ENCODE measurements at places on chromosomes 1 and 21.
A peak's percentile ranks its signal among the peaks of the same experiment; 100 is the strongest.

GRCh38 chr21:27817902-27818623 is 851.2 kb upstream of the ADAMTS5 start:
- no peak for DNase-seq

DNA sequence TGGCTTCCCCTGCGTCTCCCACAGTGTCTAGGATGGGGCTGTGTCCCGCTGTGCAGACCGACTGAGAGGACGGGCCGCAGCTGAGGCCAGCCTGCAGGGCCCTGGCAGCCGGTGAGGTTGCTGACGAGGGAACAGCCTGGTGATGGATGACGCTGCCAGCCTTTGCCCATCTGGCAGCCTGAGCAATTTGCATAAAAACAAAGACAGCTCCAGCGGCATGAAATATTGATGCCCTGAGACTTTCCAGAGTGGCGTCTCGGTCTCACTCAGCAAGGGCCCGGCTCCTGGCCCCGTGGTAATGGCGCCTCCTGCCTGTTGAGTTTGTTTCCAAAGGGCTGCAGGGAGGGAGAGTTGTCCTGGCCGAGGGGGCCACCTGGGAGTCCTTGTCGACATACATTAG is 19.1 kb upstream of the KCNA10 start:
- no peak for DNase-seq

DNA sequence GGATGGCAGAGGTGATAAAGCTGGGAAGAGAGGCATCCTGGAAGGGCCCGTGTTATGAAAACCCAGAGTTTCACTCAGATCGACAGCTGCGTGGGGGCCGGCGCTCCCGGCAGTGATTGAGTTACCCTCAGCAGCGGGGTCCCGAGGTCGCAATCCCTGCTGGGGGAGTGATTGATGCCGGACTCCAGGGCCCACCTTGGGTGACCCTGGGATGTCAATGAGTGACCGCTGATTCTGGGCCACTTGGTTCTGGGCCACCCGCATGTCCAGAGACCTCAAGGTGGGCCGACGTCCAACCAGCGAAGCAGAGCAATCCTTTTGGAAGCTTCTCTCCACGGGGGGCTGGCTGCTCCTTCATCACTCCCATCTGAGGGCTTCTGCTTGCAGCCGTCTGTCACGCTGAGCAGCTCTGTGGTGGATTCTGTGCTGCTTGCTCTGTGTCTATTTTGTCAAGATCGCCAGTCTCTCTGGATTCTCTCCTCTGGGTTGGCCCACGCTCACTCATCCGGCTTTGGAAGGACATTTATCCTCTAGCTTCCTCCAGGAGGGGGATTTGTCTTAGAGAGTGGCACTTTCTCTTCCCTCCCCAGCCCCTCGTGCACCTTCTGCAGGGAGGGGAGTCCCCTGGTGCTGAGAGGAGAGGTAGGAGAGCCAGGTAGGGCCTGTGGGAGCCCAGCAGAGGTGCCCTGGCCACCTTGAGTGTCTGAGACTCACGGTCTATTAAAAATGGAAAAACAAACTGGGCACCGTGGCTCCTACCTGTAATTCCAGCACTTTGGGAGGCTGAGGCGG is 110.9 kb upstream of the C1orf174 start:
- no peak for DNase-seq

DNA sequence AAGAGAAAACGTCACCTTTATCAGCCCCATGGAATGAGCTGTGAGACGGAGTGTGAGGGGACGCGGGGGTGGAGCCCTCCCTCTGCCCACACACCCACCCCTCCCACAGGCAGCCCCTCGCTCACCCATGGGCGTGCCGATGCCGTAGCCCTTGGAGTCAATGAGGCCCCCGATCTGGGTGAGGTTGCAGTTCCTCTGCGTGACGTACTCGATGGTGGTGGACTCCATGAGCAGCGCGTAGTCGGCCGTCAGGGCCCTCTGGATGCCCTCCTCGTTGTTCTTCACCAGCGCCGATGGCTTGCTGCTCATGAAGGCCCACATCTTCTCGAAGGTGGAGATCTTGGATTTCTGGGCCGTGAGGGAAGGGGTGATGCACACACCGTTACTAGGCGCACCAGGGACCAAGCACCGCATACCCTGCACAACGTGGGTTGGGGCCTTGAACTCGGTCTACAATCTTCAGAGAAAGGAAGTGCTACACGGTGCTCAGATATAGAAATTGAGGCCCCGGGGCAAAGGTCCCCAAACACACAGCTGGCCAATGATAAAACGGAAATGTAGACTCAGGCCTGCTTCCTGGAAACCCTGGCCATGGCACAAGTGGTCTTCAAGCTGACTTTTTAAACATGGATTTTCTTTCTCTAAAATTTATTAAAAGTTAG is 228.2 kb downstream of the GRIK3 start:
- DNase-seq: no peak

- DNase-seq: peak; percentile 67
Measured at GRCh38 chr1:23628951-23629387, 62.6 kb upstream of the RPL11 start.

GRCh38 chr1:36693161-36693525 is 210.4 kb upstream of the CSF3R start:
- no peak for DNase-seq

GRCh38 chr1:20974069-20974468 is 187.0 kb upstream of the HP1BP3 start:
- no peak for DNase-seq

- no peak for DNase-seq
Measured at GRCh38 chr1:221693087-221693486, 48.8 kb downstream of the DUSP10 start.

- no peak for DNase-seq
Measured at GRCh38 chr21:37445228-37445627, 78.7 kb downstream of the DYRK1A start.

DNA sequence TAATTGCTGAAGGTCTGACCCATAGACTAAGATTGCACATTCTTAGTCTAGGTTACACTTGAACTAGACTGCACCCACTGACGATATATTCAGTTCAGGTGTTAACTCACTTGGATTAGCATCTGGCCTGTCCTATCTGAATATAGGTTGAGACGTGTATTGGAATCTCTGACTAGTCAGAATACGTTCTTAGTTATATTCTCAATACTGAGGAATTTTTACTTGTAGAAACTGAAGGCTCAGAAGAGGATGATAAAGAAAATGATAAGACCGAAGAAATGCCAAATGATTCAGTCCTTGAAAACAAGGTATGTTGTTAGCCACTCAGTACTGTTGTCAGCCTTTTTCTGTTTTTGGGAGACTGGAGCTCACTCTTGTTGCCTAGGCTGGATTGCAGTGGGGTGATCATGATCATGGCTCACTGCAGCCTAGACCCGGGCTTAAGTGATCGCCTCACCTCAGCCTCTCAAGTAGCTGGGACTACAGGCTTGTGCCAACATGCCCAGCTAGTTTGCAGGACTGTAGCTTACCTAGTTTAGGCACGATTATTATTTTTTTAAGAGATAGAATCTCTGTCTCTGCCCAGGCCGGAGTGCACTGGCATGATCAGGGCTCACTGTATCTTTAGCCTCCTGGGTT is 10.8 kb downstream of the CCDC17 start:
- DNase-seq: no peak

- DNase-seq: no peak
Measured at GRCh38 chr1:97160818-97161217, 439.2 kb downstream of the PTBP2 start.

GRCh38 chr1:232238009-232238408 is 391.9 kb downstream of the SIPA1L2 start:
- no peak for DNase-seq

DNA sequence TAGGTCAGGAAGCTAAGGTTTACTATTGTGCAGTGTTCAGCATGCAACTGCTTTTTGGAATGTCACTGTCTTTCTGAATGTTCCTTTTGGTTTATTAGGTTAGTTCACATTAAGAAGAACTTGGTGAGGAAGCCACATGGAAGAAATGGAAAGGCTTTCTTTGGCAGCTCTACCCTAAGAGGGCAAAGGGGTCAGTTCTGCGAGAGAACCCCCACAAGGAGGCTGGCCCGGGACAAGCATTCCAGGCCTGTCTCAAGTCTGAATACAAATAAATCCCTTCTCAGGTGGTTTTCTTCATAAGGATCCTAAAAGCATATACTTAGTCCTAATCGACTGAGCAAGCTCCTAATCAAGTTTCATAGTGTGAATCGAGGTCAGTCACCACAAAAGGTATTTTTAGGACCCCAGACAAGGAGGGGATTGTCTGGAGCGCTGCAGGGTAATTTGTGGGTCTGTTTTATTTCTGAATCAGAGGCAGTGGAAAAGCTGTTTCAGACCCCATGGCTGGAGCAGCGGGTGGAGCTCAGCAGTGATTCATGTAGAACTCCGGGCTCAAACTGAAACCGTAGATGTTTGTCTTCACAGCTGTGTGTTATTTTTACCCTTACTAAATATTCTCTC is 63.3 kb downstream of the ERG start:
- DNase-seq: no peak

DNA sequence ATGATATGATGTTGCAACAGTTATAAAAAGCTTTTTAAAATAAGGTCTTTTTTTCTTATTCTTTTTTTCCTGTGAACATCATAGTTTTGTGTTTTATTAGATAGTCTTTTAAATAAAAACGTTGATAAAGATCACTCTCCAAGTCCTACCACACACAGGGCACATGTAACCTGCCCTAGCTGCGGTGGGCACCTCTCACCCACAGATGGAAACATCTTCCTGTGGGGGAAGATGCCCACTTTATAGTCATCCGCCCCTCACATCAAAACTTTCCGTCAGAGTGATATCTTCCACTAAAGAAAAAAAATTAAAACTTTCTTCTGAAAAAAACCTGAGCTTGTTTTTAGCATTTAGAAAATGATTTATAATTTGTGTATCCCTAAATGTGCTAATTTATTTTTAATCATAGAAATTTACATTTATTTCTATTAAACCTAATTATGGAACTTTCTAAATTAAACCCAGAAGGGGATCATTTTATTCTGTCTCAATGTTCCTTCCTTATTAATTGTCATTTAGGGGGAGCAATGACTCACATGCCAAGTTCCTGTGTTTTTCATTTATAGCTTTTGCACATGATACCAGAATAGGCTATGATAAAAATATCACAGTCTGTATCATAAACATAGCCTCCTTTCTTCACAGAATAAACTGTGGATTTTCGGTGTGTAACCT is 24.7 kb downstream of the TNFRSF9 start:
- no peak for DNase-seq

- DNase-seq: no peak
Measured at GRCh38 chr1:155123801-155124200, 3.9 kb upstream of the EFNA1 start.

- DNase-seq: no peak
Measured at GRCh38 chr1:65688848-65689247, 103.8 kb upstream of the PDE4B start.

GRCh38 chr1:152005360-152005912 is 11.8 kb upstream of the S100A10 start:
- DNase-seq: no peak

GRCh38 chr1:110515891-110516290 is 3.1 kb downstream of the KCNA10 start:
- DNase-seq: no peak

DNA sequence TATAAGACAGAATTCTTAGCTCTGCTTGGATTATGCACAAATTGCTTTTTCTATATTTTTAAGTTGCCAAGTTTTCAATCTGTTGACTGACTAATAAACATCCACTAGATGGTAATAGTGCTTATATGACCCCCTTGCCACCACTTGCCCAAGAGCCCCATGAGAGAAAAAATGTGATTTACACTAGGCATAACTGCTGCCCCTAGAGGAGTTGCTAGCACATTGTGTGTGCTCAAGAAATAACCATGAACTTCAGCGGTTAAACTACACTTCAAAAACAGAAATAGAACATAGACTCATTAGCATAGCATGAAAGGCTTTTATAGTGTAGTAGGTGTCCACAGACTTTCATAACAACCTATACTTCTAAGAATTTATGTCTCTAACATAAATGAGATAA is 61.4 kb downstream of the BRINP3 start:
- DNase-seq: no peak

DNA sequence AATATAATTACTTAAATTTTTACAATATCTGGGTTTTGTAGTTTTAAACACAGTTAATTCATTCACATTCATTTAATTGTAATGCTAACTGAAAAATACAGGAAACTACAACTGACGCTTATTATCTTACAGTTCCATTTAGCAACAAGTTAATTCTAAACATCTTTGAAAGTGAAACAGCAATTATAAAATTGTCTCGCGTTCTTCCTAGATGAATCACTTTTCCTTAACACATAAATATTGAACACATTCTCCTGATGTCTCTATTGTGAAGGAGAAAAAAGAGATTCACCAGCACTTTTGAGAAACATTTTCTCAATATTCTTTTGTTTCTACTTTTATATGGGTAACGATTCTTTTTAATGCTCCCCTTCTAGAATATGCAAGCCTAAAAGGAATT is 6.4 kb downstream of the PTGFR start:
- DNase-seq: no peak

GRCh38 chr1:70656361-70656760 is 245.3 kb downstream of the CTH start:
- DNase-seq: no peak

GRCh38 chr1:206004826-206005225 is 1.6 kb upstream of the RAB7B start:
- DNase-seq: no peak

GRCh38 chr1:118206966-118207365 is 21.9 kb upstream of the SPAG17 start:
- no peak for DNase-seq

- no peak for DNase-seq
Measured at GRCh38 chr1:182370532-182370931, 21.1 kb downstream of the GLUL start.

DNA sequence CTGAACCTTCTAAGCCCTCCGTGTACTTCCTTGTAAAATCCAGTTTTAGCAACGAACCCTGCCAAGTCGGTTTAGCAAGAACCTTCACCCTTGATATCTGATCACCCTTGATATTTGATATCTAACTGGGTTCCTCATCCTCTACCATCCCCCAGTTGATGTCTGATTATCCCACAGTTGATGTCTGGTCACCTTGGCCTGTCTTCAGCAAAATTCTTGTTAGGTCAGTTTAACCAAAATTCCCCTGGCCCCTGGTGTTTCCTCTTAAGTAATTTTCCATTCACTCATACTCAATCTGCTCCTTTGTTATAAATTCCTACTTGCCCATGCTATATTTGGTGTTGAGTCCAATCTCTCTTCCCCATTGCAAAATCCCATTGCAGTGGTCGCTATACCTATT is 114.5 kb upstream of the ZNHIT6 start:
- DNase-seq: no peak

DNA sequence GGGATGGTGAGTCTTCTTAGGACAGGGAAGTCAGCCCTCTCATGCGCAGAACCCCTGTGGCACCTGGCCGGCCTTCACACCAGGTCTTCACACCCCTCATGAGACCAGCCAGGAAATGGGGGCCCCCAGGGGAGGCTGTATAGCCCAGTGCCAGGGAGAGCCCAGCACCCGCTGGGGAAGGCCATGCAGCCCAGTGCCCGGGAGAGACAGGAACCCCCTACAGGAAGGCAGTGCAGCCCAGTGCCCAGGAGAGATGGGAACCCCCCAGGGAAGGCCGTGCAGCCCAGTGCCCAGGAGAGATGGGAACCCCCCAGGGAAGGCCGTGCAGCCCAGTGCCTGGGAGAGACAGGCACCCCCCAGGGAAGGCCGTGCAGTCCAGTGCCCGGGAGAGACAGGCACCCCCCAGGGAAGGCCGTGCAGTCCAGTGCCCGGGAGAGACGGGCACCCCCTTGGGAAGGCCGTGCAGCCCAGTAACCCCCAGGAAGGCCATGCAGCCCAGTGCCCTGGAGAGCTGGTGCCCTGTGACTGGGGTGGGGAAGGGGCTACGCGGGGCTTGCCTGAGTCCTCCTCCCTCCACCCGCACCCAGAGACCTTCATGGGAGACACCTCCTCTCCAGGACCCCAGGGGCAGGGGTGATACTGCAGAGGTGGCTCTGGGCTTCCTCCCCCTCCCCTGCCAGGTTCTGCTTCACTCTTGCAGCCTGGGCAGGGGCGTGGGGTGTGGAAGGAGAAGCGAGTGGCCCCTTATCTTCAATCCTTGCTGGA is 110.5 kb upstream of the COL6A1 start:
- DNase-seq: no peak
